ENCODE measurements at places on chromosomes 5 and 9. TPM values are rescaled to one million over a fixed set of nuclear protein-coding genes. Genes with fewer than 3 reads are reported as not detected.

Gene IL17B
- polyA plus RNA-seq: 0.42 TPM

Gene FST
- 2.4 TPM for polyA plus RNA-seq

Gene GLRA1
- not detected for polyA plus RNA-seq

Gene FYB1
- 0.25 TPM for polyA plus RNA-seq

Gene FGF10
- polyA plus RNA-seq: 0.61 TPM

Gene CNTLN
- polyA plus RNA-seq: 0.66 TPM

Gene BTNL3
- polyA plus RNA-seq: 0.01 TPM

Gene SLC46A2
- not detected for polyA plus RNA-seq

Gene ZNF454
- polyA plus RNA-seq: 0.35 TPM

Gene CCDC192
- polyA plus RNA-seq: 0.12 TPM

Gene CCDC152
- polyA plus RNA-seq: 0.21 TPM

GRCh38 chr5:1448511-1449011 lies 3.3 kb upstream of the SLC6A3 start:
- no peak overlapping the region for H3K27ac ChIP-seq
- peaks cover 47% of the 10 kb centered on the region for H3K27me3 ChIP-seq
- DNase-seq: no peak
- H3K4me1 ChIP-seq: no peaks in the 10 kb centered on the region

GRCh38 chr5:177537389-177538361 lies 16.7 kb downstream of the FAM193B start:
- H3K27me3 ChIP-seq: no peaks in the 10 kb centered on the region
- peaks cover 85% of the 10 kb centered on the region for H3K4me1 ChIP-seq
- peak; percentile 73 for DNase-seq
- H3K36me3 ChIP-seq: peaks cover 4% of the 10 kb centered on the region

DNA sequence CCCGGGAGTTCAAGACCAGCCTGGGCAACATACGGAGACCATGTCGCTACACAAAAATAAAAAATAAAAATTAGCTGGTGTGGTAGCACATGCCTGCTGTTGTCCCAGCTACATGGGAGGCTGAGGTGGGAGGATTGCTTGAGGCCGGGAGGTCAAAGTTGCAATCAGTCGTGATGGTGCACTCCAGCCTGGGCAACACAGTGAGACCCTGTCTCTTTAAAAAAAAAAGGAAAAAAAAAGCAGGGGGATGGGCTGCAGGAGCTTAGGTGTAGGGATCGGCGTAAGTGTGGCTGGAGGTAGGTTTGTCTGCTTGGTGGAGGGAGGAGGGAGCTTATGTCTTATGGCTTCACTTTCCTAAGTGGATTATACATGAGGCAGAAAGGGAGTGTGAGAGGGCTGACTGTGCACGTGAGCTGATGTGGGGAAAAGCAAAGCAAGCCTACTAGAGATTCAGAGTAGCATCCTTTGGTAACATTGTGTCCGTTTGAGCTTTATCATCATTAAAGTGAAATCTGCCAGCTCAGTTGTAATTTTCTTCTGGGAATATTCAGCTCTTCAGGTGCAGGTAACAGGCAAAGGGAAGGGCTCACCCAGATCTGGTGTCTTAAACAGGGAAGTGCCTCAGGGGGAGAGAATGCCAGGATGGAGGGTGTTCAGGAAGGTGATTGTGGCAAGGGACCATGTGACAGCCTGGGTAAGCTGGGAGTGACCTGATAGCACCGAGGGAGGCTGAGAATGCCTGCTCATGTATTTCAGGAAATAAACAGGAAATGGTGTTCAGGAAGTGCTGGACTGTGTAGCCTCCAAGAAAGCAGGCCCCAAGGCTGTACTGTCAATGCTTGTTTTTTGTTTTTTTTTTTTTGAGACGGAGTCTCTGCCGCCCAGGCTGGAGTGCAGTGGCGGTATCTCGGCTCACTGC lies 17.6 kb upstream of the SETX start:
- peak; percentile 21 for DNase-seq
- peaks cover 3% of the 10 kb centered on the region for H3K36me3 ChIP-seq
- H3K4me1 ChIP-seq: no peaks in the 10 kb centered on the region
- no peaks in the 10 kb centered on the region for H3K27me3 ChIP-seq

- H3K27me3 ChIP-seq: no peaks in the 10 kb centered on the region
- no peak overlapping the region for H3K27ac ChIP-seq
- no peaks in the 10 kb centered on the region for H3K36me3 ChIP-seq
- DNase-seq: no peak
Observed at GRCh38 chr5:33582417-33582816, 141.7 kb downstream of the TARS1 start.

GRCh38 chr5:149438281-149438680 lies 59.2 kb upstream of the IL17B start:
- no peak overlapping the region for H3K4me3 ChIP-seq
- no peak overlapping the region for H3K27ac ChIP-seq
- DNase-seq: no peak
- H3K27me3 ChIP-seq: no peaks in the 10 kb centered on the region
- H3K36me3 ChIP-seq: no peaks in the 10 kb centered on the region

DNA sequence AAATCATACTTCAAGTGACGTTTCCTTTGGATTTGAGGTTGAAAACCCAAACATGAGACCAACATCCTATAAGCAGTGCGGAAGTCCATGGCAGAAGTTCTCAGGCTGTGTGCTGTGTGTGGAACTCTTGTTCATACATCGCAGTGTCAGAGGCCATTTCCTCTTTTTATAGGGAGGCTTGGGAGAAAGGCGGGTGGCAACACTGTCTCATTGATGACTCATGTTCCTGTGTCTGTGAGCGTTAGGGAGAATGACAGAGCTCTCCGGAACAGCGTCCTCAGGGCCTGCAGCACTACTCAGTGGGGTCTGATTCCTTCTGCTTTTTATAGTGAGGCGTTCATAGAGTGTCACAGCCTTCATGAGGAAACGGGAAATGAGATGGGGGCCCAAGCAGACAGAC lies 98.8 kb upstream of the BASP1 start:
- no peak for DNase-seq
- no peaks in the 10 kb centered on the region for H3K27me3 ChIP-seq
- H3K27ac ChIP-seq: no peak overlapping the region
- H3K4me1 ChIP-seq: no peaks in the 10 kb centered on the region
- no peak overlapping the region for H3K4me3 ChIP-seq

DNA sequence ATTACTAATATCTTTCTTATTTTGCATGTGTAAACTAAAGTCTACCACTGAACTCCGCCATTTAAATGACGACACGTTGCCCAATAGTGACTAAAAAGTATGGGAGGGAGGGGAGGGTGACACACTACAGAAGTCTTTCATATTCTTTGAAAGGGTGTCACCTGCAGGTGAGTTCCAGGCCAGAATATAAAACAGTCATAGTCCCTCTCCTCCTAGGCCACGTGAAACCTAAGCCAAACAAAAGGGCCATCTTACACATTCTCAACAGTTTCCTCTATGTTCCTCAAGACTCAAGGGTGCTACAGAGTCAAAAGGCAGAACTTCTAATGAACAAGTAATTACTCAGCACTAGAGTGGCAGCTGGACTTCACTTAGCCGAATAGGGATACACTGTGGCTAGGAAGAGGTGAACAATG lies 6.4 kb downstream of the CEMIP2 start:
- peaks cover 54% of the 10 kb centered on the region for H3K4me1 ChIP-seq
- H3K4me3 ChIP-seq: no peak overlapping the region
- no peaks in the 10 kb centered on the region for H3K36me3 ChIP-seq
- no peak for DNase-seq
- no peak overlapping the region for H3K27ac ChIP-seq

- no peak for DNase-seq
- H3K36me3 ChIP-seq: no peaks in the 10 kb centered on the region
- no peaks in the 10 kb centered on the region for H3K27me3 ChIP-seq
- H3K4me3 ChIP-seq: no peak overlapping the region
Observed at GRCh38 chr5:95445995-95446394, 54.8 kb downstream of the FAM81B start.

DNA sequence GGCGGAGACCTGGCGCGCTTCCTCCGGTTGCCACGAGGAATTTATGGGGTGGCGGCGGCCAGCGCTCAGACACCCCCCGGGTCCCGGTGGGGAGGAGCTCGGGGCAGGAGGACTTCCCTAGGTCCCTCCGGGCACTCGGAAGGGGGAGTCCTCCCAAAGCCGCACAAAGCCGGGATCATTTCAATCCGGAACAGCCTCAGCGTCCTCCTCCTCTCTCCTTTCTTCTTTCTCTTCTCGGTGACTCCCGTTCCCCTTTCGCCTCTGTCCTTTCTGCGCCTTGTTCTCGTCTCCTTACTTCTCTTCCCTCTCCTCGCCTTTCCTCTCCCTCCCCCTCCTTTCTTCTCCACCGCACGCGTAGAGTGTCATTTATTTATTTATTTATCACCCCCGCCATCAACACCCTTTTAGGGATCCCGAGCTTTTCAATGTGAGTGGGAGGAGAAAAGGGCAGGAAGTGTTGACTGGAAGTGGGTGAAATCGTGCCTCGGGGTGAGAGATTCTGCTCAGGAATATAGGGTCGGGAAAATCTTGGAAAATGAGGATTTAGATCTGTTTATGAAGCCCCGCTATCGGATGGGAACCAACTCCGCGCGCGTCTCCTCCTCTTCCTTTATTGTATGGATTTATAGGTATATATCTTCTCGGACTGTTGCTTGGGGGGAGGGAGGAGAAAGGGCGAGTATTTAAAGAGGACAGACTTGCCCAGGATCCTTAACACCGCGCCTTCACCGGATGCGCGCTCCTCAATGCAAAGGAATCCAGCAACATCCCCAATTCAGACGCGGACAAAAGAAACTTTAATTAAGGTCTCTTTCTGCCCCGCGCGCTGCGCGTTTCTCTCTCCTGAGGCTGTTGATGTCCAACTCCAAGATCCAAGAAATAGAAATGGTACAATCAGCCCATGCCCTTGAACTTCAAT lies 2.0 kb upstream of the ZNF462 start:
- no peaks in the 10 kb centered on the region for H3K27me3 ChIP-seq
- peak overlapping the region; percentile 79 for H3K4me3 ChIP-seq
- H3K27ac ChIP-seq: peak overlapping the region; percentile 95
- no peaks in the 10 kb centered on the region for H3K4me1 ChIP-seq
- H3K36me3 ChIP-seq: no peaks in the 10 kb centered on the region

DNA sequence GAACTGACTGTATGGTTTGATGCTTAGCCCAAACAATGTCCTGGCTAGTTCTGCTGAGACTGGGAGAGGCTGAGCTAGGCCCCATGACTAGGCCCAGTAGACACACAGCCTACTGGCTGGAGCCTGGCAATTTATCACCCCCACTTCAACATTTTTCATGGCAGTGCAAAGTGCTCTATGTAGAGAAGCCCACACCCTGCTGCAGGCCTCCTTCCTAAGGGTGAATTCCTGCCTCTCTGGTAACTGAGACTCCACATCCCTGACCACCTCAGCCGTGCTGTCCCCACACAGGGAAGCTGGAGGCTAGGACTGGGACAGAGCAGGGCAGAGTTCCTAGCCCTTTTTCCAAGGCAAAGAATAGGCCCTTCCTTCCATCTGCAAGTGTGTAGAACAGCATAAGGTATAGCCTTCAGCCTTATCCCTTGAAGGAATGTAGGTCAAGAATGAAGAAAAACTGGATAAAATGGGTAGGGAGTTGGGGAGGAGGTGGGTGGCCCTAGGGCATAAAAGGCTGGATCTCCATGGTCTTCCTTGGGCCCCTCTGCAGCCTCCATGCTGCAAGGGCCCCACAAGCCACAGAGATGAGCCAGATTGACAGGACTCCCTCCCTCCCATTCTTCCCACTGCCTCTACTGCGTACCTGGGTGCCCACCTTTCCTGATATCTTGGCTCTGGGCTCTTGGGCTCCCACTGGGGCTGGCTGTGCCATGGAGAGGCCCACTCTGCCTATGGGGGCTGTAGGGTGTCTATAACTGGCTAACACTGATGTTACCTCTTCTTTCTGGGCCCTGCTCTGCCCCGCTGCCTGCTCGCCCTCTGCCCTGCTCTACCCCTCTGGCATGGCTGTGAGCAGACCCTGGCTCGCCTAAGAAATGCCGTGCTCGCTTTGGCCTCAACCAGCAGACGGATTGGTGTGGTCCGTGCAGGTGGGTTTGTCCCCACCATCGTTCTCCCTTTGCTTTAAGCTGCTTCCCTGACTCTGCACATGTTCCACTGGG lies 29.8 kb downstream of the TCF7 start:
- H3K4me3 ChIP-seq: no peak overlapping the region
- H3K27ac ChIP-seq: no peak overlapping the region
- no peak for DNase-seq
- no peaks in the 10 kb centered on the region for H3K27me3 ChIP-seq
- peaks cover 21% of the 10 kb centered on the region for H3K4me1 ChIP-seq
- peaks cover 76% of the 10 kb centered on the region for H3K36me3 ChIP-seq

DNA sequence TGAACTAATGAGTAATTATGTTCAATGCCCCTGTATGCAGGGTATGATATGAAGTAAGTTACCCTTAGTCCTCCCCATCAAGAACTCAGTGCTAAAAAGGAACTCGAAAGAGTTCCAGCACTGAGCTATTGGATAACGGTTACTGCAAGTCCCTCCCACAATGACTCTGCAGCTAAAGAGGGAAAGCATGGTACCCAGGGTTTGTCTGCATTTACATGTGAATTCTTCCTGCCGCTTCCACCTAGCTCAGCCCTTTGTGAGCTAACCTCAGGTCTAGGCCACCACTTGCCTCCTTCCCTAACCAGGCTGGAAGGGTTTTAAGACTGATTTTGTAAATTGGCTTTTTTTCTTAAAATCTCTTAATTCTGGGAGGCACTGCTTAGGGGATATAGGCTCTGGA lies 376.8 kb downstream of the EBF1 start:
- H3K27ac ChIP-seq: no peak overlapping the region
- no peak for DNase-seq
- H3K36me3 ChIP-seq: no peaks in the 10 kb centered on the region
- no peak overlapping the region for H3K4me3 ChIP-seq
- no peaks in the 10 kb centered on the region for H3K27me3 ChIP-seq
- no peaks in the 10 kb centered on the region for H3K4me1 ChIP-seq

- H3K4me1 ChIP-seq: no peaks in the 10 kb centered on the region
- H3K27me3 ChIP-seq: no peaks in the 10 kb centered on the region
- H3K4me3 ChIP-seq: no peak overlapping the region
- H3K36me3 ChIP-seq: no peaks in the 10 kb centered on the region
- no peak for DNase-seq
- no peak overlapping the region for H3K27ac ChIP-seq
Observed at GRCh38 chr9:24624481-24624880, 78.8 kb upstream of the IZUMO3 start.

Measured in psoas muscle (tissue), 8 donors.